Left ventricle myocardium inferior (tissue), 1 donor: ENCODE measurements at places on chromosomes 5 and 9.

- peak overlapping the region; percentile 97 for H3K27ac ChIP-seq
Measured at GRCh38 chr9:33044162-33044673, 19.1 kb downstream of the DNAJA1 start.

- H3K4me3 ChIP-seq = no peak overlapping the region
- no peaks in the 10 kb centered on the region for H3K36me3 ChIP-seq
- H3K27ac ChIP-seq = no peak overlapping the region
- H3K4me1 ChIP-seq = peaks cover 3% of the 10 kb centered on the region
- no peak for DNase-seq
Measured at GRCh38 chr5:97903742-97904141, 720.7 kb upstream of the RIOK2 start.

GRCh38 chr9:129637673-129638439, 4.1 kb downstream of the ASB6 start:
- H3K27me3 ChIP-seq = no peaks in the 10 kb centered on the region
- H3K4me1 ChIP-seq = peaks cover 36% of the 10 kb centered on the region
- peaks cover 68% of the 10 kb centered on the region for H3K36me3 ChIP-seq

DNA sequence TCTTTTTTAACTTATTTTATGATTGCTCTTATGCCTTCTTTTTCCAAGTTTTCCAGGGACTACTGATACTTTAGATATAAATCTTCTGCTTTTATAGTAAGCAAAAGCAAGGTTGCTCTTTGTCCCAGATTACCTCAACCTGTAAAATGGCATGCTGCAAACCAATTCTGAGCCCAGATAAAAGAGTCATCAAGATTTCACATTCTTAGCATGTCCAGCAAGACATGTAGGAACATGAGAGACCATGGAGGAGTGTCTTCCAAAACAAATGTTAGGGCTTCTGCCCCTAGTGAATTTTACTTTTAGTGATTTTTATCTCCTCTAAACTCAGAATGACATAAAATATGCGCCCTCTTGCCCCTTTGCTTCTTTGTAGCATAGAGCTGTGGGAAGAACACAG, 7.0 kb upstream of the CDC20B start:
- DNase-seq = no peak
- H3K4me3 ChIP-seq = no peak overlapping the region
- no peaks in the 10 kb centered on the region for H3K36me3 ChIP-seq
- H3K27ac ChIP-seq = no peak overlapping the region
- peaks cover 13% of the 10 kb centered on the region for H3K4me1 ChIP-seq

- no peak for DNase-seq
- H3K27me3 ChIP-seq = no peaks in the 10 kb centered on the region
- no peak overlapping the region for H3K4me3 ChIP-seq
- peaks cover 18% of the 10 kb centered on the region for H3K4me1 ChIP-seq
Measured at GRCh38 chr5:37717613-37718431, 122.0 kb downstream of the GDNF start.

- H3K27ac ChIP-seq = no peak overlapping the region
- no peak overlapping the region for H3K4me3 ChIP-seq
- H3K36me3 ChIP-seq = no peaks in the 10 kb centered on the region
- DNase-seq = no peak
- H3K4me1 ChIP-seq = no peaks in the 10 kb centered on the region
Measured at GRCh38 chr5:125607018-125607417, 816.2 kb upstream of the GRAMD2B start.

DNA sequence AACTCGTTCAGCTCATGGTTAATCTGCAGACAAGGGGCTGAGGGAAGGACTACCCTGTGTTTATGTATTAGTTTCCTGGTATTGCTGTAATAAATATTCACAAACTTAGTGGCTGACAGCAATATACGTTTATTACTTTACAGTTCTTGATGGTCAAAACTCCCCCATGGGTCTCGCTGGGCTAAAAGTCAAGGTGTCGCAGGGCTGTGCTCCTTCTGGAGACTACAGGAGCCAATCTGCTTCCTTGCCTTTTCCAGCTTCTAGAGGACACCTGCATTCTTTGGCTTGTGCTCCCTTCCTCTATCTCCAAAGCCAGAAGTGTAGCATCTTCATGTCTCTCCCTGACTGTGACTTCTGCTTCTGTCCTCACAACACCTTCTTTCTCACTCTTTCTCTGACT, 653.8 kb upstream of the RIOK2 start:
- peaks cover 28% of the 10 kb centered on the region for H3K4me1 ChIP-seq
- H3K27ac ChIP-seq = no peak overlapping the region
- no peak overlapping the region for H3K4me3 ChIP-seq
- H3K27me3 ChIP-seq = no peaks in the 10 kb centered on the region
- DNase-seq = no peak
- no peaks in the 10 kb centered on the region for H3K36me3 ChIP-seq

- H3K4me3 ChIP-seq = no peak overlapping the region
- H3K36me3 ChIP-seq = no peaks in the 10 kb centered on the region
- H3K27me3 ChIP-seq = peaks cover 2% of the 10 kb centered on the region
- H3K4me1 ChIP-seq = peaks cover 74% of the 10 kb centered on the region
- DNase-seq = no peak
Measured at GRCh38 chr9:93303258-93303771, 119.4 kb downstream of the WNK2 start.

- no peaks in the 10 kb centered on the region for H3K36me3 ChIP-seq
- no peak for DNase-seq
- H3K4me1 ChIP-seq = no peaks in the 10 kb centered on the region
- no peaks in the 10 kb centered on the region for H3K27me3 ChIP-seq
Measured at GRCh38 chr5:160787240-160787639, 64.8 kb downstream of the ATP10B start.

GRCh38 chr5:150301170-150301505, 1.6 kb downstream of the ARSI start:
- peaks cover 51% of the 10 kb centered on the region for H3K27me3 ChIP-seq
- H3K4me3 ChIP-seq = no peak overlapping the region
- H3K4me1 ChIP-seq = peaks cover 23% of the 10 kb centered on the region
- H3K27ac ChIP-seq = no peak overlapping the region
- no peak for DNase-seq
- H3K36me3 ChIP-seq = no peaks in the 10 kb centered on the region

GRCh38 chr5:73282383-73282782, 109.4 kb downstream of the TMEM174 start:
- peaks cover 15% of the 10 kb centered on the region for H3K4me1 ChIP-seq
- H3K4me3 ChIP-seq = no peak overlapping the region
- no peaks in the 10 kb centered on the region for H3K36me3 ChIP-seq
- no peak for DNase-seq

DNA sequence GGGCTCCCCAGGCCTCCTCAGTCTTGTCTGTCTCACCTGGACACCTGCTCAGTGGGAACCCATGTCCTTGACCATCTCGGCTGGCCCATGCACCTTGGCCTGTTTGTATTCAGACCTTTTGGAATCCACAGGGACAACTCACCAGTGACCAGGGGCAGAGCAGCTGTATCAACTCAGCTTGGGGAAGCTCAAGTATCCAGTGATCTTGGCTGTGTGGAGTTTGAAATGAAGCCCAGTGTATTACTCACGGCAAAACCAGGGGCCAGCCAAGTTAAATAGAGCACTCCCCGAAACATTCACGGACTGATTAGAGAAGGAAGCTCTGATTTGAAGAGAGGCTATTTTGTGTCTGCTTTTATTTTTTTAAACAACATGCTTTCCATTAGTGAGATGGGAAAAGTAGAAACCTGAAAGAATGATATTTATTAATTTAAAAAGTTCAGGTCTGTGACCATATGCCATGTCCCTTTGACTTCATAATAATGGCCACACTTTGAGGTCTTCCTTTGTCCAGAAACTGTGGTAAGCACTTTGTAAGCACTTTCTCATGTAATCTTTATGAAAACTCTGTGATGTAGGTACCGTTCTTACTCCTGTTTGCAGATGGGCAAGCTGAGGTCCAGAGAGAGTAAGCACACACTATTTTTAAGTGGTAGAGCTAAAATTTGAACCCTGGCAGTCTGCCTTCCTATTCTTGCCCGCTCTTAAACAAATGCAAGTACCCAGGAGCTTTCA, 656.5 kb downstream of the BNC2 start:
- no peaks in the 10 kb centered on the region for H3K27me3 ChIP-seq
- H3K4me1 ChIP-seq = peaks cover 18% of the 10 kb centered on the region
- H3K27ac ChIP-seq = peak overlapping the region; percentile 65
- H3K4me3 ChIP-seq = no peak overlapping the region
- DNase-seq = peak; percentile 47

DNA sequence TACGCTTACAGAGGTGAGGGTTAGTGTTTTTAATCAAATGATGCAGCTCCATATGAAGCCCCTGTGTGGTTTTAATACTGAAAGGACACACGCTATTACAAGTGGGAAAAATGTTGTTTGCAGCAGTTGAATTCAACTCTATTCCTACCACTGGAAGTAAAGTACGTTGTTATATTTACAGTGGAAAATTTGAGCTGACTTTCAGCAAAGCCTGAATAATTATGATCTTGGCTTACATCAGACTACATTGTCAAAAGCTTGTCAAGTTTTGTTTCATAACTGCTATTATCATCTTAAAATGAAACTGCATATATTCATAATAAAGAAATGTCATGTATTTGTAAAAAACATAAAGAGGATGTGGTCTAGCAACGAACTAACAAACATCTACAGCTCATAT, 818.5 kb downstream of the SEMA5A start:
- H3K27me3 ChIP-seq = no peaks in the 10 kb centered on the region
- no peaks in the 10 kb centered on the region for H3K4me1 ChIP-seq
- H3K27ac ChIP-seq = no peak overlapping the region
- DNase-seq = no peak
- no peaks in the 10 kb centered on the region for H3K36me3 ChIP-seq
- H3K4me3 ChIP-seq = no peak overlapping the region

GRCh38 chr5:581266-581665, 30.9 kb upstream of the CEP72 start:
- H3K4me3 ChIP-seq = no peak overlapping the region
- H3K27ac ChIP-seq = no peak overlapping the region
- no peaks in the 10 kb centered on the region for H3K4me1 ChIP-seq
- DNase-seq = no peak
- peaks cover 65% of the 10 kb centered on the region for H3K27me3 ChIP-seq

DNA sequence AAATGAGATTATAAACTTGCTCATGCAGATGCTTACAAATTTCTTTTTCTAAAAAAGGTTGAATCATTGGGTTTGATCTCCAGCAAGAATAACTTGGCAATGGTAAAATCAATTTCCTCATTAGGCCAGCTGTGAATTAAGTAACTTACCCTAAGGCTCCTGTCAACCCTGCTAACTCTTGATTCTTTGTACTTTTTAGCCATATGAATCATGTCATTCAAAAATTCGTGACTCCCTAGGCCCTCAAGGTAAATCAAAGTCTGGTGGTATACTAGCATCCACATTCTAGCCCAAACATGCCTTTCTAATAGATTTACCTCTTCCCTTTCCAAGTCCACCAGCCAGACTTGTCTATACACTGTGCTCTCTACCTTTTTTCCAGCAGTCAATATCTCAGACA, 420.8 kb upstream of the BRINP1 start:
- no peak overlapping the region for H3K4me3 ChIP-seq
- no peak for DNase-seq
- no peaks in the 10 kb centered on the region for H3K27me3 ChIP-seq

DNA sequence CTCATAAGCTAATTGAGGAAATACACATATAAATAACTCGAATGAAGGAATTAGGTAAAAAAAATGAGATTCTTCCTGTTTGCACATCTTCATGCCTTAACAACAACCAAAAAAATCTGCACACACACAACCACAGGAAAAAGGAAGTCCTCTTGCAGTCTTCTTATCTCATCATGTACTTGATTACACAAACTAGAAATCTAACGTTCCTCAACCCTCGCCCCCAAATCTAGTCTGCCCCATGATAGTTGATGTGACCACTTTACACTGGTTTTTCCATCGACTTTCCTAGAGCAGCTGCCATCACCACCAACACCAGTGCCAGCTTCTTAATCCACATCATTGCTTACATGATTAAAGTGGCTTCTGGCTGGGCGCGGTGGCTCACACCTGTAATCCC, 31.2 kb upstream of the RNU6ATAC start:
- DNase-seq = no peak
- H3K4me1 ChIP-seq = no peaks in the 10 kb centered on the region
- no peak overlapping the region for H3K27ac ChIP-seq

DNA sequence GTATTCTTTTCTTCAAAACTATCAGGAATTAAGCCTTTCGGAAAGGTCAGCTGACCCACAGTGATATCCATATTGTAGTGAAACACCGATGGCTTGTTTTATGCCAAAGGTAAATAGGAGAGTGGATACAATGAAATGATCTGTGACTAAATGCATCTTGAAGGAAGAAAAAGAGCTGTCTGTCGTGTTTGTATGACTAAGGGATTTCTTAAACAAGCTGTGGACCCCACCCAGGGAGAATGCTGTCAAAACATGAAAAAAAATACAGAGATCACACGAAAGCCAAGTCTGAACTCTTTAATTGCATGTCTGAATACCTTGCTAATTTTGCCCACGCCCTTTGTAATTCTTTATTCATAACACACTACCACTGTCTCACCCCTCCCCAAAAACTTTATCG, 286.4 kb upstream of the WWC1 start:
- no peak overlapping the region for H3K4me3 ChIP-seq
- H3K27ac ChIP-seq = peak overlapping the region; percentile 62
- H3K36me3 ChIP-seq = no peaks in the 10 kb centered on the region
- no peak for DNase-seq

DNA sequence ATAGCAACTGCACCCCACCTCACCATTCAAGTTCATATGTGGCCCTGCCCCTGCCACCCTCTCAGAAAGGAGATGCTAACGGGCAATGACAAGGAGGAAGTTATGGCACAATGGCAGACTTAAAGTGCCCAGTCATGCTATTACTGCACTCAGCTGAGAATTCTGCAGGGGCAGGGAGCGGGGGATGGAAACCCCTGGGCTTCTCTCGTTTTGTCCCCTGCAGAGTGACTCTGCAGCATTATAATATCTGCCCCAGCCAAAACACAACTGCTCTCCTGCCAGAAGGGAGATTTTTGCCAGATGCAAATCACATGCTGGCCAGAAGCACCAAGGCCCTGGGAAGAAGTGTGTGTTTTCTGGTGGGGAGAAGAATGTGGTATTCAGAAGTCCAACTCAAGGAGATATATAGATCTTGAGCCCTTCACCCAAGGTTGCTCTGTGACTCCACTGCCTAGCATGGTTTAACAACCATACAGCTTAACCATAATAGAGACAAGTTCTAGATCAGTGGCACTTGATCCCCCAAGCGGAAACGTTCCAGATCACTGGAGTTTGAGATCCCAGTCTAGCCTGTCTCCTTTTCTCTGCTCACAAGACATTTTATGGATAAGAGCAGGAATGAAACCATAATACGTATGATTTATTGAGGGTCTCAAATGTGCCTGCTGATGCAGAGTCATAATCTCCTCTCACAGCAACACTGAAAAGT, 207.0 kb upstream of the MAP3K1 start:
- no peak overlapping the region for H3K4me3 ChIP-seq
- no peak for DNase-seq
- peaks cover 6% of the 10 kb centered on the region for H3K4me1 ChIP-seq
- H3K36me3 ChIP-seq = no peaks in the 10 kb centered on the region
- peaks cover 6% of the 10 kb centered on the region for H3K27me3 ChIP-seq
